Panc1 (cell line): ENCODE measurements at places on chromosomes 3 and 15. TPM values are rescaled to one million over a fixed set of nuclear protein-coding genes. Genes with fewer than 3 reads are reported as not detected.

The IQCF5 gene
- total RNA-seq: not detected

The CSPG5 gene
- 3.2 TPM for total RNA-seq

DNA sequence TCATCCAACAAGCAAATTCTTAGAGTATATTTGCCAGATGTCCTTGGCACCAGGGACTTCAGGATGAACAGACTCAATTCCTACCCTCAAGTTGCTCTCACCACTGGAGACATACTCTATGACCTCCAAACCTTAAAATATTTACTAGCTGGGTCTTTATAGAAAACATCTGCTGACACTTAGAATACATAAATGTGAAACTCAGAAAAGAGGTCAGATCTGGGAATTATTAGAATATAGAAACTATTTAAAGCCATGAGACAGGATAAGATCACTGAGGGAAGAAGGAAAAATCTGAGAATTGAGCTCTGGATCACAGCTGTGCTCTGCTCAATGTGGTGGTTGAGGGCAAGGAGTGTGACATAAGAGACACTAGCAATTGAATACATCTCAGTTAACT lies 695.4 kb upstream of the UBE2E2 start:
- DNase-seq: no peak

- no peak for DNase-seq
Measured at GRCh38 chr15:95032156-95032555, 800.8 kb downstream of the MCTP2 start.

- no peak for DNase-seq
Measured at GRCh38 chr15:100129677-100130076, 212.1 kb downstream of the ADAMTS17 start.

- no peak for DNase-seq
Measured at GRCh38 chr15:22883196-22883595, 44.7 kb downstream of the NIPA2 start.

DNA sequence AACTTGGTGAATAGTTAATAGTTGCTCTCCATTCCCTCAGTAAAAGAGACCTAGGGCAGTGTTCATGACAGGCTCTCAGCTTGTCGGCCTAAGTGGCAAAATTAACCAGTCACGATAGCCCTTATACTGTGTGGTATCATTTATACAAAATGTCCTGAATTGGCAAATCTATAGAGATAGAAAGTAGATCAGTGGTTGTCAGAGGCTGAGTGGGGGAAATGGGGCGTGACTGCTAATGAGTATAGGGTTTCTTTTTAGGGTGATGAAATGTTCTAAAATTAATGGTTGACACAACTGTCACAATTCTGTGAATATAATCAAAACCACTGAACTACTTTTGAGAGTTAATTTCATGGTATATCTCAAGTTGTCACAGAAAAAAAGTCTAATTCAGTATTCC lies 20.9 kb downstream of the ARIH1 start:
- DNase-seq: no peak

DNA sequence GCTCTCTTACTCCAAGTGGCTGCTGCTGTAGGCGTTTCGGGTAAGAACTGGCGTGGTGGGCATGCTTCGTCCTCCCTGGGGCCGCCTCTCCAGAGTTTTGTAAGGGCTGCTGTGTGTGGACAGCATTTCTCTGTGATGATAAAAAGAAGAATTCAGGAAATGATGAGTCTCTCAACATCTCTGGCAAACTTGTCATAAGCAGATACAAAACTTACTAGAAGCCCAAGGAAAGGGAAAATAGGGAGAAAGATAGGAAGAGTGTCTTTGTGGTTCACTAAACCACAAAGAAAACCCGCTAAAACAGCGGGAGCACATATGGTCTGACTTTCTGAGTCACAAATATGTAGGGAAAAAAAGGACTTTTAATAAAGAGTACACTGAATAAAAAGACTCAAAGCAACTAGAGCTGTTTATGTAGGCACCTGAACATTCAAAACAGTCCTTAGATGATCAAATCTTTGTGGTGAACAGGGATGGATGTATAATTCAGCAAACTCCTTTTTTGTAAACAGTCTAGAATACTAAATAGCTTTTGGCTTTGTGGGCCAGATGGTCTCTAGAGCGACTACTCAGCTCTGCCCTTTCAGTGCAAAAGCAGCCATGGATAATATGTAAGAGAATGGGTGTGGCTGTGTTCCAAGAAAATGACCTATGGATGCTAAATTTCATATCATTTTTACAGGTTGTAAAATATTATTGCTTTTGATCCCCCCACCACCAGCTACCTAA lies 60.4 kb upstream of the LMOD3 start:
- no peak for DNase-seq

DNA sequence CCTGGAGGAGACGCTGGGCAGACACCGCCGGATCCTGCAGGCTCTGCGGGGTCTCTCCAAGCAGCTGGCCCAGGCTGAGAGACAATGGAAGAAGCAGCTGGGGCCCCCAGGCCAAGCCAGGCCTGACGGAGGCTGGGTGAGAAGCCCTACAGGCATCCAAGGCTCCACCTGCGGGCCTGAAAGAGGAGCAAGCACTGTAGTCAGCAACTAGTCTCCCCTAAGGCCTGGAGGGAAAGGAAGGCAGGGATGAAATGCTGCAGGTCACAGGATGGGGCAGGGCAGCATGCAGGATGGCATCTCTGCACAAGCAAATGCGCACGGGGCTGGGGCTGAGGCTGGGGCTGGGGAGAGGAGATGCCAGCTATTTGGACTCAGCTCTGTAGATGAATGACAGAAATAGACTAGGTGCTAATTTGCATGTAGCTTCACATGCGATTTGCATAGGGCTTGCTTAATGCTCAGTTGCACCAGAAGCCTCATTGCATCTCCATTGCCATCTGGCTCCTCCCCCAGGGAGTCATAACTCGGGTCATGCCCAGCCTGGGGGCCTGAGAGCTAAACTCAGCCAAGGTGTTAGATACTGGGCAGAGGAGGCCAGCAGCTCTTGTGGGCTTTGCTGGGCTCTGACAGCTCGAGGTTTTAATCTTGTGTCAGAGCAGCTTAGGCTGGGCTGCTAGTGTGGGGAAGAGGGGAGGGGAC lies 5.2 kb upstream of the CPLX3 start:
- DNase-seq: no peak

GRCh38 chr3:81816473-81817250 lies 55.2 kb upstream of the GBE1 start:
- no peak for DNase-seq
